ENCODE measurements at places on chromosomes 6 and 20. TPM values are rescaled to one million over a fixed set of nuclear protein-coding genes. Genes with fewer than 3 reads are reported as not detected.

The ELOVL4 gene
- total RNA-seq: 15.1 TPM

GRCh38 chr6:69774740-69775584 lies 21.8 kb downstream of the LMBRD1 start:
- no peak for DNase-seq

- no peak for DNase-seq
These were observed 144.2 kb downstream of the CARMIL1 start for GRCh38 chr6:25423358-25423757.

- DNase-seq: no peak
These were observed 164.6 kb downstream of the BCKDHB start for GRCh38 chr6:80271074-80271473.

DNA sequence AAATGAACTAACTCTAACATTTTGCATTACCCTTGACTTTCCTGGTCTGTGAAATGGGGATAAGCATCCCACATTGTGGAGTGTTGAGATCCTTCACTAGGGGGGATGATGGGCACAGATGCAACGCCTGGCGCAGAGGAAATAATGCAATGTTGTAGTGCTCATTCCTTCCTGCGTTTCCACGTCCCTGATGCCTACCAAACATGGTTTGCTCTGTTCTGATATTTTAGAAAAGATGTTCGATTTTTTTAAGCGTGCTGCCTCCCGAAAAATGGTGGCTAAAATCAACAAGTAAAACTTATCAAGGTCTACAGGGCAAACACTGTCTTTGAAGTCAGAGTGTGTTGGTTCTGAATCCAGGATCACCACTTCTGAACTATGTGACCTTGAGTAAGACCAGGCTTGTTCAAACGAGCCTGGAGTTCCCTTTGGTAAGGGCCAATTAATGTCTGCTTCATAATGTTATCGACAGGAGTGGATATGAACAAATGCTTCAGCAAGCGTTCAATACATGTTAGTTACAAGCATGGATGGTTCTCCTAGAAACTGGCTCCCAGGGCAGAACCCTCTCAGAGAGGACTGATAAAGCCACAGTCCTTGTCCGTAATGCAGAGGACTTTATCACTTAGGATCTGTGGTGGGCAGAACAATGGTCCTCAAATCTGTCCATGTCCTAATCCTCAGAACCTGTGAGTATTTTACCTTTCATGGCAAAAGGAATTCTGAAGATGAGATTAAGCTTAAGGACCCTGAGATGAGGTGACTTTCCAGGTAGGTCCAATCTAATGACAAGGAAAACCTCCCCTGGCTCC lies 44.7 kb downstream of the SLC22A23 start:
- DNase-seq: no peak

DNA sequence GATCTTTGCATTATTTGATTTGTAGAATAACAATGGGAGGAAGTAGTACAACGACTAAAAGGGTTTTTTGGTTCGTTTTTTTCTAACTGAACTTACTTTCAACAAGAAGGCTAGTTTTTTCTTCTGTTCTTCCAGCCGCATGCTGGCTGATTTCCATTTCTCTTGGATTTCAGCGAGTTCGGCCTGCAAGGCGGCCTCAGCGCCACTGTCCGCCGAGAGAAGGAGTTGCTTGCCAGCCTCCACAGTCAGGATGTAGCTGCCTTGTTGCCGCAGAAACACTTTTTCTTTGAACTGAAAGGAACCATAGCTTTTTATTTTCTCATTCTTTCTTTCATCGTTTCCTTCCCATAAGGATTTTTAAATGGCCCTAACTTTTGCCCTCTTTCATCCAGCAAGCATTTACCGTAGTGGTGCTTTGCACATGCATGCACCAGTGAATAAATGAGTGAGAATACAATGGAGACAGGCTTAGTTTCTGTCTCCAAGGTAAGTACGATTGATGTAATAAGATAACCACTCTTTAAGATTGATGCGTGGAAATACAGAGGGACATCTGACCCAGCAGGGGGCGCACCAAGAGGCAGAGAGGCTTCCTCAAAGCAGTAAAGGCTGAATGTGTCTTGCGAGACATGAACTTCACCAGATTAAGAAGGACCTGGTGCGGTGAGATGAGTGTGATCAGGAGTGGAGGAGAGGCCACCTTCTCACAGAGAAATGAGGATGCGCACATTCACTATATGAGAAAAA lies 398.8 kb downstream of the ESR1 start:
- peak; percentile 15 for DNase-seq

The COL9A1 gene
- total RNA-seq: 14.4 TPM

GRCh38 chr6:39426073-39426456 lies 103.6 kb upstream of the KCNK16 start:
- DNase-seq: no peak

DNA sequence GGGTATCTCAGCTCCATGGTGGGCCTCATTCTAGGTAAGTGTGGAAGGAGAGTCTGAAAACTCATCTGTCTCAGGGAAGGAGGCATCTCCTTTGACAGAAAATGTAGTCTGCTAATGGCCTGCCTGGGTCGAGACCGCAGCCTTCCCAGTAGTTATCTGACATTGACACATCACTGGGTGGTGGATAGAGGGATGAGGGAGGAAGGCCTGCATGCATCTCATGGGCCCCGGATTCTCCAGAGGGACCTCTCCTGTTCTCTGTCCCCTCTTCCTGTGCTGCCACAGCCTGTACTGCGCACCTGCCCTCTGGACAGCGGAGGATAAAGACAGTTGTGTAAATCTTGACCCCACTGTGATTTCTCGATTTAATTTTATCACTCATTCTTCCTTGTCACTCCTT lies 4.7 kb downstream of the PCMTD2 start:
- peak; percentile 31 for DNase-seq

- DNase-seq: no peak
These were observed 45.9 kb downstream of the CCDC170 start for GRCh38 chr6:151539506-151540268.

GRCh38 chr6:135072753-135073152 lies 18.1 kb upstream of the HBS1L start:
- no peak for DNase-seq

DNA sequence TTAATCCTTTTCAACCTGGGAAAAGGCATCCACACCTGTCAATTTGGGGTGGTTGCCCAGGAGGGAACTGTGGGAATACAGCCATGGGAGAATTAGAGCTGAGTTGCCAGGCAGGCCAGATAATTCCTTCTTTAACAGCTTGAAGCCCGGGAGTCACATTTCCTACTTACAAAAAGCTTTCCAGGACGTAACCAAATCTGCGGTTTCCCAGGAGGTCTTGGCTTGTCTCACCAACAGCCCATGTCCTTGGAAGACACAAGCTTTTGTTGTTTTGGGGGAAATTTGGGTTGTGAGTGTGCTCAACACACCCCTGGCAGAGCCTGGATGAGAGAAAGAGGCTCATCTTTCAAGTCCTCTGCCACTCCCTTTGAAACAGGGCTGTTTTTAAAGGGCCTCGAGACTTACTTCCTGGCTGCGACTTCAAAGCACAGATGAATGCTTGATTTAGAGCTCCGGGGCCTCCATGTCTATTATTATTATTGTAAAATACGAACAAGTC lies 465.9 kb upstream of the BTBD3 start:
- no peak for DNase-seq

The CYP24A1 gene
- not detected for total RNA-seq

DNA sequence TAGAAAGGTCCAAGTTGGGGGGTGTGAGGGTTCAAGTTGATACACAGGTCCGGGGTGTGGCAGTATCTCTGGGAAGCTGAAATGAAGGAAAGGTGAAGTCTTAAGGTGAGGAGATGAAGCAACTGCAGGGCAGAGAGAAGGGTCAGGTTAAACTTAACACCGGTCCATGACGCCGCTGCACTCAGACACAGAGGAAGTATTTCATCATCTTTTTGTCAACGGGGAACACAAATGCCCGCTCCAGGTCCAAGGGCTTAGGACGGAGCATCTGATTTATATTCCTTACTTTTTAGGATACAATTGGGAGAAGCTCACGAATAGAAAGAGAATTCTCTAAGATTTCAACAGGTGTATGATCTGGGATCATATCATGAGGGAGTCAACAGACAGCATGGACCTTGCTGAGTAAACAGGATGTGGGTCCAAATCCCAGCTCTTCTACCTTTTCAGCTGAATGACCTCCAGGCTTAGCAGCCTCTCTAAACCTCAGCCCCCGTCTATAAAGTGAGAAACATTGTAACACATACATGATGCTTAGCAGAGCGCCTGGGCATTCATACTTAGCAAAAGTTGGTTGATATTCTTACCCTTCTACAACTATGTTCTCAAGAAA lies 197.5 kb downstream of the ATXN1 start:
- no peak for DNase-seq

DNA sequence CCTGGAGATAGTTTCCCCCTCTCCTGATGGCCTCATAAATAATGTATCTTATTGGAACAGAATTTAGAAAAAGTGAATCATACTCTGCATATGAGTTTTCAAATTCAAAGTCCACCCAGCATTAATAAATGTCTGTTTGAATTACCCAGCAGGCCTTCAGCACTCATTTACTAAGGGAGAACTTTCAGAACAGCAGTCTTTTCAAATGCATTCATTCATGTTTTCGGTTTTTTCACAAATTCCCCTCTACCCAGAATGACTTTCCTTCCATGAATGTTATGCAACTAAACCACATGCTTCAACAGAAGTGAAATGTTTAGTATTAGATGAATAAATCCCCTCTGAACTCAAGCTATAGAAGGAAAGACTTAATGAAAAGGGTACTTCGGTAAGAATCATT lies 92.4 kb downstream of the RTN4IP1 start:
- DNase-seq: no peak

DNA sequence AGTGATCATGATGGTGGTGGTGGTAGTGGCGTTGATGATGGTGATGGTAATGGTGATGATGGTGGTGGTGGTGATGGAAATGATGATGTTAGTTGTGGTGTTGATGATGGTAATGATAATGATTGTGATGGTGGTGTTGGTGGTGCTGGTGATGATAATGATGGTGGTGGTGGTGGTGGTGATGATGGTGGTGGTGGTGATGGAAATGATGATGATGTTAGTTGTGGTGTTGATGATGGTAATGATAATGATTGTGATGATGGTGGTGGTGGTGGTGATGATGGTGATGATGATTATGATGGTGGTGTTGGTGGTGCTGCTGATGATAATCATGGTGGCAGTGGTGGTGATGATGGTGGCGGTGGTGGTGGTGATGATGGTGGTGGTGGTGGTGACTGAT lies 51.4 kb downstream of the ARHGAP40 start:
- DNase-seq: no peak

GRCh38 chr20:31355981-31356380 lies 12.4 kb upstream of the DEFB118 start:
- no peak for DNase-seq

GRCh38 chr20:61694682-61695081 lies 371.0 kb downstream of the TAF4 start:
- DNase-seq: no peak

The GJA10 gene
- not detected for total RNA-seq
